CD4-positive, alpha-beta memory T cell (primary cell): ENCODE measurements at places on chromosomes 12 and 14. TPM values are rescaled to one million over a fixed set of nuclear protein-coding genes. Genes with fewer than 3 reads are reported as not detected.

GRCh38 chr12:56143217-56143616 is 9.2 kb upstream of the MYL6B start:
- DNase-seq, result no peak

DNA sequence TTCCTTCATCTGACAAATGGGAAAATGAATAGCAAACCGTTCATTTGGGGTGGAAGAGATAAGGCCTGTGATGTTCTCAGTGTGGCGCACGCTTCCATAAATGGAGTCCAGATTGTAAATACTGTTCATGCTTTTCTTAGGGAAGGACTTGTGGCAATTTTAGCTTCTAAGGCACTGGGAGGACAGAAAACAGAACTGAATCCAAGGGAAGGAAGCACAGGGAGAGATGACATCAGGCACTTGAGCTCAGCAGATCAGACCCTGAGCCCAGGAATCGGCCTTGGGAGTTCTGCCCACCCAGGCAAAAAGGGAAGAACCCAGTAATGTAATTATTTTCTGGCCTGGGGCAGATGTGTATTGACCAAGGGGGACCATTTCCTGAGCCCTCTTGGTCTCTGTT is 7.2 kb upstream of the SH2B3 start:
- no peak for DNase-seq

DNA sequence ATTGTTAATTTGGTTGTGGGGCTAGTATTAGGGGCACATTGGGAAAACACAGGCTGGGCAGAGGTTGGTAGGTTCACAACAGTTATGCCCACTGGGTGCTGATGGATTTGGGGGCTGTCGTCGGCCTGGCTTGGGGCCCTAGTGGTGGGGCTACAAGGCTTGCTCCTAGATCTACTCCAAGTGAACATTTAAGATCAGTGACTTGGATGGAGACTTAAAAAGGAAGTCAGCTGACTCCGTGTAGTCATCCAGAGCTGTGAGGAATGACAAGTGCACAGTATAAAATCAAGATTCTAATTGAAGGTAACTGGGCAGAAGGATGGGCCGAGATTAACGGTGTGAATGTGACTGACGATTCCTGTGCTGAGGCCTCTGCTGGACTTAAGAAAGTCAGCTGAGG is 12.8 kb upstream of the NR4A1 start:
- DNase-seq, result no peak

The KRT80 gene
- not detected for total RNA-seq

The ADGRD1 gene
- not detected for total RNA-seq
